ENCODE measurements at places on chromosomes 12 and 14.

GRCh38 chr12:26425587-26426260 lies 230.4 kb downstream of the SSPN start:
- no peaks in the 10 kb centered on the region for H3K4me1 ChIP-seq
- no peak overlapping the region for H3K4me3 ChIP-seq
- no peak for DNase-seq
- no peak overlapping the region for H3K27ac ChIP-seq

- H3K4me3 ChIP-seq: no peak overlapping the region
- no peak for DNase-seq
- H3K36me3 ChIP-seq: no peaks in the 10 kb centered on the region
- no peak overlapping the region for H3K27ac ChIP-seq
- no peaks in the 10 kb centered on the region for H3K27me3 ChIP-seq
- H3K4me1 ChIP-seq: no peaks in the 10 kb centered on the region
Observed at GRCh38 chr14:95918466-95918865, 41.8 kb downstream of the TUNAR start.

GRCh38 chr12:7219599-7220243 lies 30.2 kb downstream of the PEX5 start:
- no peaks in the 10 kb centered on the region for H3K4me1 ChIP-seq
- H3K27ac ChIP-seq: no peak overlapping the region
- H3K4me3 ChIP-seq: no peak overlapping the region
- no peak for DNase-seq

- DNase-seq: peak; percentile 35
- peaks cover 7% of the 10 kb centered on the region for H3K36me3 ChIP-seq
- H3K27me3 ChIP-seq: no peaks in the 10 kb centered on the region
- H3K27ac ChIP-seq: peak overlapping the region; percentile 74
Observed at GRCh38 chr12:113246478-113247122, 25.3 kb downstream of the TPCN1 start.
